Mesendoderm (in vitro differentiated cells): ENCODE measurements at places on chromosomes 7 and 10.

DNA sequence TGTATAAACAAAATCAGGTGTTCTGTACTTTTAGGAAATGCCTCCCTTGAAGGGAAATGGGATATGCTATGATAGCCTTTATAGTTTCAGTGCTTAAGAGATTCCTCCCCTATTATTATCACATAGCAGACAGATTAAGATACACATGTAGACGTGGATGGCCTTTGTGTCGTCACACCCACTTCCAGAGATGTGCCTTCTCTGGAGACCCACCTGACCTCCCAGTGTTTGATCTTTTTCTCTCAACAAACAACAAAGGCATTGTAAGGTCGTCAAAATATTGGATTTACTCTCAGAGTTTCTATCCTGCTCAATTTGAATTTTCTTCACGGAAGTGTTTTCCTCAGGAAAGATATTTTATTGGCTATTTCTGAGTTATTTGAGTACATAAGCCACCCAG lies 25.7 kb upstream of the C1GALT1 start:
- H3K36me3 ChIP-seq, result no peaks in the 10 kb centered on the region
- H3K4me3 ChIP-seq, result no peak overlapping the region
- DNase-seq, result no peak
- no peak overlapping the region for H3K27ac ChIP-seq
- H3K27me3 ChIP-seq, result no peaks in the 10 kb centered on the region

DNA sequence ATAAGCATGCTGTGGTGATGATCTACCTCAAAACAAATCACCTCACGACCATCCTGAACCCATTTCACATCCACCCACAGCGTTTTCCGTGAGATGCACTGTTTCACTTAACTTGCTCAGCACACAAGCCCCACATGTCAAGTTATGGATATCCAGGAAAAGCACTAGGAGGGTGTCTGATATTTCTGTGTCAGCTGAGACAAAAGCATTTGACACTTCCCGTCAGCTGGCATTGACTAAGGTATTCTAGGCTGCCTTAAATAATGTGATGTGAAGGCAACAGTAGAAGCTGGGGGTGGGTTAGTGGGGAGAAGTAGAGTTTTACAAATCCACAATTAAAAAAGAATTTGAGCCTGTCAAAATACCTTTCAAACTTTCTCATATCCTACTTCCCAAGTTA lies 68.7 kb upstream of the MDFIC start:
- H3K27me3 ChIP-seq, result no peaks in the 10 kb centered on the region
- H3K27ac ChIP-seq, result no peak overlapping the region
- DNase-seq, result no peak
- no peaks in the 10 kb centered on the region for H3K4me1 ChIP-seq

DNA sequence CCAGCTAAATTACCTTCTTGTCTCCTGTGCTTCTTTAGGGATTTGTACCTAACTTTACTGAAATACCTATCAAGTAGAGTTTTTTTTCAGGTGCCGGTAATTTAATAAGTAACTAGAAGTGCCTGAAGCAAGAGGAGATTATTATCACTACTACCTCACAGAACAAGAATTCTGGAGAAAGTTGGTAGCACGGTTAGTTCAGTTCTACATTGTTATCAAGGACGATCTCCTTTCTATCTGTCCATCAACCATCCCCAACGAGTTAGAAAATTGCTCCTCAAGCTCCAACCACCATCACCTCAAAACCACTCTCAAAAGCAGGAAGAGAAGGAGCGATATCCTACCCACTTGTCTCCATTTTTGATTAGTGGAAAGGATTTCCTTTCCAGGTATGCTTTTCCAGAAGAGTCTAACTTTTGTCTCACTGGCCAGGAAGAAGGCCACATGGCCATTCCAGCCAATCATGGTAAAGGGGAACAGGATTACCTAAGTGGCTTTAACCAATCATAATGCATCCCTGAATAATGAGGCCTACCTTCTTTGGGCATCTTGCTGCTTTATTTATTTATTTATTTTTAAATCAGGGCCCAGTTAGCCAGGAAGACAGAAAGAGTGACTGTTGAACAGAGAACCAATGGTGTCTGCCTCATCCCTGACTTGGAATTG lies 265.2 kb downstream of the SNX13 start:
- no peaks in the 10 kb centered on the region for H3K27me3 ChIP-seq
- H3K4me1 ChIP-seq, result peaks cover 3% of the 10 kb centered on the region
- H3K27ac ChIP-seq, result no peak overlapping the region
- H3K36me3 ChIP-seq, result no peaks in the 10 kb centered on the region

DNA sequence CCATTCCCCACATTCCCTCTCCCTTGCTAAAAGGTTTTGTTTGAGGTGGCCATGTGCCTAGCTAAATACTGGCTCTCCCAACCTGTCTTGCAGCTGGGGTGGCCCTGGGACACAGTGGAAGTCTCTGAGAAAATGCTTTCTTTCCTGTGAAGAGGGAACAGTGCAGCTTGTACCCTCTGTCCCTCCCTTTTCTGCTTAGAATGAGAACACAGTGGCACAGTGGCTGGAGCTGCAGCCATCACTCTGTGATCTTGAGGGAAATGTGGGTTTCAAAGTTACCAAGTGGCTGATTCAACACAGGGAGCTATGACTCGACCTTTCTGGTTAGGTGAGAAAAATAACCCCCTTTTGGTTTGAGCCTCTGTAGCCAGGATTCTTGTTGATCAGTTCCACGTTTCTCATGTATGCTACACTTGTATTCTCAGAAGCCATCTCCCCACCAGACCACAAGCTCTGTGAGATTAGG lies 62.7 kb upstream of the CARD11 start:
- H3K4me3 ChIP-seq, result no peak overlapping the region
- no peaks in the 10 kb centered on the region for H3K36me3 ChIP-seq
- DNase-seq, result no peak
- no peaks in the 10 kb centered on the region for H3K4me1 ChIP-seq
- H3K27ac ChIP-seq, result no peak overlapping the region

DNA sequence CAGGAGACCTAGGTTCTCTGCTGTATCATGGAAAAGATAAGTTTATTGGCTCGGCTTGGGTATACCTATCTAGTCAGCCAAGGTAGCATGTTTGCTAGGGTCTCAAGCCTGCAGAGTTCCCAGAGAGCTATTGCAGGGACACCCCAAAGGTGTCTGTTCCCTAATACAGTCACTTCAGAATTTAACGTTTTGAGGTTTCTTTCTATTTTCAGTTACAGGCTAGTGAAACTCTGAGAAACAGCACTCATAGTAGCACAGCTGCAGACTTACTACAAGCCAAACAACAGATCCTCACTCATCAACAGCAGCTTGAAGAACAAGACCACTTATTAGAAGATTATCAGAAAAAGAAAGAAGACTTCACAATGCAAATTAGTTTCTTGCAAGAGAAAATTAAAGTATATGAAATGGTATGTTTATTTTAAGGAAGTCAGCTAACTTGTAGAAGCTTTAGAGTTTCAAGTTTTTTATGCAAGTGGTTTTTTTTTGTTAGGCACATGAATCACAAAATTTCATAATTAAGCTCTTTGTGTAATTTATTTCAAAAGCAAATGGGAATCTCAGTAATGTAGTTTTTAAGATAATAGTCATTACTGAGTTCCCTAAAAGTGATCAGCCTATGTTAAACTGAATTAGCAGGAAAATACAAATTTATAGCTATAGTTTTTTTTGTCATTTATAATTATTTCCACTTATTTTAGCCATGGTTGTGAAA lies 54.9 kb downstream of the AKAP9 start:
- no peaks in the 10 kb centered on the region for H3K27me3 ChIP-seq
- no peaks in the 10 kb centered on the region for H3K4me1 ChIP-seq
- no peak for DNase-seq

DNA sequence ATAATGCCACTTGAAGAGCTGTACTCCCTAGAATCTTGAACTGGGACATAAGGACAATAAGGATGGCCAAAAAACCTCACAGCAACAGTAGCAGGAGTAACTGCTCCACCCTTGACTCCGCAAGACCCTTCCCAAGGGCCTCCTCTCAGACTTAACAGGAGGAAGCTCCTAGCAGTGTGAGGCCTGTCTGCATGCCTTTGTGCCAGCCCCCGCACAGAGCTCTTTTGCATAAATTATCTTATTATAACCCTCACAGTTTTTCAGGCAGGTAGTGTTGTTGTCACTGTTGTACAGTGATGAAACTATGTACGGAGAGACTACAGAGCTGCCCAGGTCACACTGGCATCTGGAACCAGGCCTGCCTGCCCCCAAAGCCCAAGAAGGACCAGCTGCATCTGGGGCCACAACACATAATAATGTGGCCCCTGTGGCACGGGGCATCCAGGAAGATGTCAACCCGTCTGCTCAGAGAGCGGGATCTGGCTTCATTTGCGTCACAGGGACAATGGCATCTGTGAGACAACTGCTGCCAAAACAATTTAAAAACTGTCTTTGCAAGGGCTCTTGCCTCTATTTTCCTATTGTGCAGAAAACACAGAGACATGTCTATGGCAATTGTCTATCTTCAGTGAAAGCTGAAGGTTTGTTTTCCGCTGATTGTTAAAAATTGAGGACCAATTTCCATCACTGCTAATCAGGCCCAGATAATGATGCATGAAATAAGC lies 249.3 kb upstream of the GRB10 start:
- no peaks in the 10 kb centered on the region for H3K4me1 ChIP-seq
- H3K4me3 ChIP-seq, result no peak overlapping the region
- no peaks in the 10 kb centered on the region for H3K27me3 ChIP-seq
- DNase-seq, result no peak
- H3K27ac ChIP-seq, result no peak overlapping the region
- H3K36me3 ChIP-seq, result no peaks in the 10 kb centered on the region

DNA sequence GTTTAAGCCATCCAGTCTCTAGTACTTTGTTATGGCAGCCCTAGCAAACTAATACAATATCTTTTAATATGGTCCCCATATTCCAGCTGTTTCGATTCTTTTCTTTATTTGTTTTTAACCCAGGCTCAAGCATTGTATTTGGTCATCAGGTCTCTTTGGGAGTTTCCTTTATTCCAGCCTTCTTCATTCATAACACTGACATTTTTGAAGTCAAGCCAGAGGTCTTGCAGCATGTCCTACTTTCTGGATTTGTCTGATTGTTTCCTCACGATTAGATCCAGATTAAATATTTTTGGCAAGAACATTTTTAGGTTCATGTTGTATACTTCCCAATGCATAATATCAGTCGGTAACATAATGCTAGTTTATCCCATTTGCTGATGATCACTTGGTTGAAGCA lies 11.8 kb downstream of the SLC25A13 start:
- no peaks in the 10 kb centered on the region for H3K36me3 ChIP-seq
- no peaks in the 10 kb centered on the region for H3K27me3 ChIP-seq
- H3K27ac ChIP-seq, result no peak overlapping the region
- peaks cover 13% of the 10 kb centered on the region for H3K4me1 ChIP-seq

GRCh38 chr7:51314726-51315125 lies 1.9 kb downstream of the COBL start:
- H3K36me3 ChIP-seq, result no peaks in the 10 kb centered on the region
- H3K4me1 ChIP-seq, result no peaks in the 10 kb centered on the region
- DNase-seq, result no peak
- peaks cover 7% of the 10 kb centered on the region for H3K27me3 ChIP-seq
